ENCODE measurements at places on chromosomes 1 and 21.
A peak's percentile ranks its signal among the peaks of the same experiment; 100 is the strongest.

GRCh38 chr1:4006676-4007374, 106.8 kb upstream of the C1orf174 start:
- DNase-seq: no peak

DNA sequence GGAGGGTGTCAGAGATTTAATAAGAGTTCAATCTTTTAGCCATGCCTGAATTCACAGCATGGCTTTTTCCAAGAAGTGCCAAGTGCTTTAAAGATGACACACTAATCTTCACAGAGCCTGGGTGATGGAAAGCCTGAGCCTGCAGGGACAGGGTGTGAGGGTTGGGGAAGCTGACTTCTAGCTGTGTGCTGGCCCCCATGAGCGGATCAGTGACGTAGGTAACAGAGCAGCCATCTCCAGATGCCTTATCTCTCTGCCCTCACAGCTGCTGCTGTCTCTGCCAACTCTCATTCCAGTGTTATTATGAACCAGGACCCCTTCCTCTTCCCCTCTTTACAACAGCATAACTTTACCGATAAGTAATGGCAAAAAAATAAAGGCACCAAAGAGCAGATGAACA, 30.6 kb downstream of the FAM78B start:
- no peak for DNase-seq

- DNase-seq: peak; percentile 52
Measured at GRCh38 chr1:8396786-8397406, 79.0 kb downstream of the SLC45A1 start.

GRCh38 chr1:33337441-33337840, 16.5 kb upstream of the A3GALT2 start:
- no peak for DNase-seq

DNA sequence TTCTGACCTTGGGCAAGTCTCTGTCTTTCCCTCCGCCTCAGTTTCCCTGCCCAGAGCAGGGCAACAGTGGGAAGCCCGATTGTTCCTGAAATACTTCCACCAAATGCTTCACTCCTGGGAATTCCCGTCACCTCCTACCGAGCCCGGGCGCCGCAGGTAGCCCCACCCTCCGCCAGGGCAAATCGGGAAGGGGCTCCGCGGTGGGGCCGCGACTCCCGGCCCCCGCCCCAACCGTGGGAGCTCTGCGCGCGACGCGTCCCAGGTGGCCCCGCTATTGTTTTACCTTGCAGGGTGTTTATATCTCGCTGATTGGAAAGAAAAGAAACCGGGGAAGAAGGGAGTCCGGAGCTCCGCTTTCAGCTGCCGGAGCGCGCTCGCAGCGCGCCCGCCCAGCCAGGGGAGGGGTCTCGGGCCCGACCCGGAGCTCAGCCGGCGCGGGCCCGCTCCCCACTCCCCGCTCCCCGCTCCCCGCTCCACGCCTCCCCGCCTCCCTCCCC, 407 bp downstream of the IGSF3 start:
- no peak for DNase-seq

- no peak for DNase-seq
Measured at GRCh38 chr1:11730429-11730891, 5.5 kb upstream of the AGTRAP start.

- DNase-seq: peak; percentile 26
Measured at GRCh38 chr1:93033785-93034184, 45.3 kb upstream of the MTF2 start.

GRCh38 chr1:222464841-222465210, 83.1 kb downstream of the HHIPL2 start:
- no peak for DNase-seq

DNA sequence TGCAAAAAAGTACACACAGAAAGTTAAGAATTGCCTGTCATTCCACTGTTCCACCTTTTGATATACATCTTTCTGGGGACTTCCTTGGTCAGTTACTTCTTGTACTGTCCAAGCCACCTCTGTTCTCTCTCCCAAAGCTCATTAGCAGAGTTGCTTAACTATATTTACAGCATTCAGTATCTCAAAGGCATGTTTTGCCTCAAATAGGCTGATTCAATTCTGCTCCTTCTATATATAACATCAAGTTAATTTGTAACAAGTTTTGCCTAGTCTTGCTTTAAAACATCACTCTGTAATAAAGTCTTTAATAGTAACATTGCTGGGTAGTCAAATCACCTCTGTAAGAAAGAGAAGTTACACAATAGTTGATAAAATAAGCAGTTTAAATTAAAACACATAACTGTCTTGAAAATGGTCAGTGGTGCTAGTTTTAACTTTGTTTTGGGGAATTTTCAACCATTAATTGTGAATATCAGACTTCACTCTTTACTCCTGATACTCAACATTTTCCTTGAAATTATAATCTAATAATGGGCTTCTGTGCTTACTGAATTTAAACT, 35.7 kb downstream of the EDARADD start:
- DNase-seq: no peak

DNA sequence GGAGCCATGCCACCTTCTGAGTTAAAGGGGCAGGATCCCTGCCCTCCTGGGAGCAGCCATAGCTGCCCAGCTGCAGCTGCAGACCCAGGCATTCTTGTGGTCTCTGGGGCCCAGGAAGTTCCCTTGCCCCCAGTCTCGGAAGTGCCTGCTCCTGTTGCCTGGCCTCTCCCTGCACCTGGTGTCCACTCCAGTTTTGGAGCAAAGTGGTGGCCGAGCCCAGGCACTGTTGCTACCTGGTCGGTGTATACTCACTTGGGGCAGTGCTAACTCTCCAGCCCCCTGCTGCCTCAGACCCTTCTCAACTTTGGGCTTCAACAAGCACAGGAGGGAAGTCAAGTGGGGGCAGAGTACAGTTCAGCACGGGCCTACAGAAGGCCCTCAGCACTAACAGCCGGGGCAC, 352.9 kb upstream of the NCAM2 start:
- no peak for DNase-seq

DNA sequence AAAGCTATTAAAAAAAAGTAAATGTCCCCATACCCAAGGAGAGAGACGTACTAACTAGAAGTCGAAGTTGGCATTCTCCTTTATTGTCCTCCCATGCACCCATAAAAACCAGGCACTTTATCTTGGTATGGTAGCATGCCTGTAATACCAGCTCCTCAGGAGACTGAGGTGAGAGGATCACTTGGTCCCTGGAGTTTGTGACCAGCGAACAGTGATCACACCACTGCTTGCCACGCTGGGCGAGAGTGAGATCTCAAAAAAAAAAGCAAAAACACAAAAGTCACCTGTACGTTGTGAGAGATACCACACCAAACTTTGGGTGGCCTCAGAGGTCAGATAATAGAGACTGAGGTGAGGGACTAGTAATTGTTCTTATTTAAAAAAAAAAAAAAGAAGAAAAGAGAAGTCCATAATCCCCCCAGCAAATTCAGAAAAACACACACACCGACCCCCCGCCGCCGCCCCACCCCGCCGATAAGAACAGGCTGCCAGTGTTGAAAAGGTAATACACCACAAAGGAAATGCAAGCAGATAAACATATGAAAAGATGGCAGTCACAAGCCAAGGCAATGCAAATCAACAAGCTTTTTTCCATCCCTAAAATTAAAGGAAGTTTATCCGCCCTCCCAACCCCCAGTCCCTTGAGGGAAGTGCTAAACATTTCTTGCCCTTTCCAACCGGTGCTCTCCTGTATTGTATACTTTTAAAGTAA, 3.6 kb downstream of the L1TD1 start:
- no peak for DNase-seq

DNA sequence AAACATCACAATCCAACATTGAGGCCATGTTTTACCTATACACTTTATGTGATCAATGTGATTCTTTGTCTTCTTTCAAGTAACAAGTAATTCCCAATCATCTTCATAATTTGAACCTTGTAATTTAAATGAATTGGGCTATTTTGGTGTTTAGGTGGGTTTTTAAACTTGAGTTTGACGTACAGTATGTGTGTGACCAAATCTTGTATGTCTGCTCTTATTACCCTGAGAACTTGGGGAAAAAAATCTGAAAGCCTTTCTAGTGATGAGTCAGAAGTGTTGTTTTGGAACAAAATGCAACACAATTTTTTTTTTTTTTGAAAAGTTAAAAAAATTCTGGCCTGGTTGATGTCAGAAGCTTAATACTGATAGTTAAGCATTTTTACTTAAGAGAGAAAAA, 68.5 kb downstream of the HHAT start:
- no peak for DNase-seq

DNA sequence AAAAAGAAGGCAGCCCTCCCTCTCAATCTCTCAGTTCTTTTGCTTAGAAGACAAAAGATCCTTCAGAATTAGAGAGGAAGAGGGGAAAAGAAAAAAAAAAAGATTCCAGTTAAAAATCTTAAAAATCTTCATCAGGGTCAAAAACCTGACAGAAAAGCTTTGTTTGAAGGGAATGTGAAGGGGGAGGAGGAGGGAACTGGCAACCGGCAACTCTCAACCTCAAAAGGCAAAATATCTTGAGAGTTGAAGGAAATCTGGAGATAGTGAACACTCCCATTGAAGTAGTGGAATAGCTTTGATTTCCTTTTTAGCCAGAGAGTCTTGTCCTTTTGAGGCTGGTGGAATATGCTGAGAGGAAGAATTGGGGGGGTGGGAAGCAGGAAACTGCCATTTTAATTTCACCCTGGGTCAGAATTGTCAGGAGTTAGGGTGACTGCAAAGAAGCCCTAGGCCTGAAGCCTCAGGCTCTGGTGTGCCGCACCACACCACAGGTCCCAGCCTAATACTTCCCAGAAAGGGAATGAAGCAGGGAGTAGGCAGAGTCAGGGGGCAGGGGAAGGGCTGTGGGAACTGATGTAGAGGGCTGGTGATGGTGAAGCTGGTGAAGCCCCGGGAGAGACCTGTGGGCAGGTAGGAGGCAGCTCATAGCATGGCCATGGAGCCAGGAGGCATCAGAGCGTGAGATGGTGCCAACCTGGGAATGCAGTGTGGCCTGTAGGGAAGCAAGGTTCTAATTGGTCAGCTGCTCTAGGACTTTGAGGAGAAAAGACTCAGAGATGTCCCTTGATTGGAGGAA, 24.6 kb downstream of the KIRREL1 start:
- DNase-seq: no peak

DNA sequence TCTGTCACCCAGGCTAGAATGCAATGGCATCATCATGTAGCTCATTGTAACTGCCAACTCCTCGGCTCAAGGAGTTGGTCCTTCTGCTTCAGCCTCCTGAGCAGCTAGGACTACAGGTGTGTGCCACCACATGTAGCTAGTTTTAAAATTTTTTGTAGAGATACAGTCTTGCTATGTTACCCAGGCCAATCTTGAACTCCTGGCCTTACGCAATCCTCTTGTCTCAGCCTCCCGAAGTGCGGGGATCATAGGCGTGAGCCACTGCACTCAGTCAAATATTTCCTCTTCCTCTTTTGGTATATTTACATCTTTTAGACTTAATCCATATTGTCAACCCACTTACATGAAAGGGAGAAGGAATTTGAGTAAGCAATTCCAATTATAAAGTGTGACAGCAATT, 121.1 kb downstream of the EVI5 start:
- no peak for DNase-seq
